ENCODE measurements at places on chromosomes 16 and 17. TPM values are rescaled to one million over a fixed set of nuclear protein-coding genes. Genes with fewer than 3 reads are reported as not detected.

Gene KCNH4
- not detected for total RNA-seq

Gene ORAI3
- 6.6 TPM for total RNA-seq

DNA sequence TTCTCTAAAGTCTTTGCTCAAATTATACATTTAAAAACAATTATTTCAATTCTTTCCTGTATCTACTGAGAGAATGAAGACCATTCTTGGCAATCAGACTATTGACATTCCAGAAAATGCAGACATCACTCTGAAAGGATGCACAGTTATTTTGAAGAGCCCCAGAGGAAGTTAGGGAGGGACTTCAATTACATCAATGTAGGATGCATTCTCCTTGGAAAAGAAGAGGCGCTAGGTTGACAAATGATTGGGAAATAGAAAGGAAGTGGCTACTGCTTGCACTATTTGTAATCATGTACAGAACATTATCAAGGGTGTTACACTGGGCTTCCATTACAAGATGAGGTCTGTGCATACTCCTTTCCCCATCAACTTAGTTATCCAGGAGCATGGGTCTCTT, 74.3 kb downstream of the SSH2 start:
- no peaks in the 10 kb centered on the region for H3K36me3 ChIP-seq
- H3K27me3 ChIP-seq, result no peaks in the 10 kb centered on the region
- H3K4me1 ChIP-seq, result no peaks in the 10 kb centered on the region
- no peak for DNase-seq
- no peak overlapping the region for H3K4me3 ChIP-seq

DNA sequence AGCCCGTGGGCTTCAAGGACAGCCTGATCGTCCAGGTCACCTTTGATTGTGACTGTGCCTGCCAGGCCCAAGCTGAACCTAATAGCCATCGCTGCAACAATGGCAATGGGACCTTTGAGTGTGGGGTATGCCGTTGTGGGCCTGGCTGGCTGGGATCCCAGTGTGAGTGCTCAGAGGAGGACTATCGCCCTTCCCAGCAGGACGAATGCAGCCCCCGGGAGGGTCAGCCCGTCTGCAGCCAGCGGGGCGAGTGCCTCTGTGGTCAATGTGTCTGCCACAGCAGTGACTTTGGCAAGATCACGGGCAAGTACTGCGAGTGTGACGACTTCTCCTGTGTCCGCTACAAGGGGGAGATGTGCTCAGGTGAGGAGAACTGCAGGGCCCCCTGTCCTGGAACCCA, 31.5 kb upstream of the EFCAB13 start:
- H3K27ac ChIP-seq, result no peak overlapping the region
- no peaks in the 10 kb centered on the region for H3K27me3 ChIP-seq
- H3K4me3 ChIP-seq, result no peak overlapping the region
- H3K4me1 ChIP-seq, result no peaks in the 10 kb centered on the region
- DNase-seq, result no peak
- no peaks in the 10 kb centered on the region for H3K36me3 ChIP-seq

GRCh38 chr17:41523225-41523593, 4.5 kb upstream of the KRT15 start:
- no peak for DNase-seq
- no peak overlapping the region for H3K4me3 ChIP-seq
- no peaks in the 10 kb centered on the region for H3K4me1 ChIP-seq
- H3K36me3 ChIP-seq, result no peaks in the 10 kb centered on the region
- no peak overlapping the region for H3K27ac ChIP-seq

GRCh38 chr17:34163123-34163522, 92.0 kb upstream of the CCL2 start:
- H3K4me1 ChIP-seq, result no peaks in the 10 kb centered on the region
- no peaks in the 10 kb centered on the region for H3K36me3 ChIP-seq
- no peak overlapping the region for H3K27ac ChIP-seq
- peaks cover 7% of the 10 kb centered on the region for H3K27me3 ChIP-seq
- H3K4me3 ChIP-seq, result no peak overlapping the region

DNA sequence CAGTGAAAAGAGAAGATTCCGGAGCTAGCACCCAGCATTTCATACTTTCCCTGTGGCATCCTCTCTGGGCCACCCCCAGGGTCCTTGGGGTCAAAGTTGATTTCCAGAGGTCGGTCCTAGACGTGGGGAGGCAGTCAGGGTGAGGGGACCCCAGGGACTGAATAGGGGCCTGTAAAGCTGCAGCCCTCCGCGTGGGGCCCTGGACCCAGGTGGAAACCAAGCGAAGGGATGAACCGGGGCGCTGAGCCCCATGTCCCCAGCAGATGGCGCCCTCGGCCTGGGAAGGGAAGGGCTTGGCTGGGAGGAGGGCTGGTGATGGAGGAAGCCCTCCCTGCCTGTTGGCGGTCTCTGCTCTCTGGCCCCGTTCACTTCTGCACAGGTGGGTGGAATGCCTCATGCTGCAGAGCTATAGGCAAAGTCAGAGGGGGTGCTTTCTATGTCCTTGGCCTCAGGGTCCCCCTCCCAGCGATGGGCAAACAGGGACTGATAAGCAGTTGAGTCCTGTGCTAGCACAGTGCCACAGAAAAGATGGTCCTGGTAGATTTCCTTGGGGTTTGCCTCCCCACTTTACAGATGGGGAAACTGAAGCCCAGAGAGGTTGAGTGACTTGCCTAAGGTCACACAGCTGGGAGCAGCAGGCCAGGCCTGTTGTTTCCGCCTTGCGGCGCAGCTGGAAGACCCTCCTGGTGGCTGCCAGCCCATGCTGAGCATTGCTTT, 163.4 kb upstream of the CIBAR2 start:
- H3K4me1 ChIP-seq, result no peaks in the 10 kb centered on the region
- no peak overlapping the region for H3K27ac ChIP-seq
- peak; percentile 51 for DNase-seq
- no peaks in the 10 kb centered on the region for H3K27me3 ChIP-seq
- no peak overlapping the region for H3K4me3 ChIP-seq
- H3K36me3 ChIP-seq, result no peaks in the 10 kb centered on the region

DNA sequence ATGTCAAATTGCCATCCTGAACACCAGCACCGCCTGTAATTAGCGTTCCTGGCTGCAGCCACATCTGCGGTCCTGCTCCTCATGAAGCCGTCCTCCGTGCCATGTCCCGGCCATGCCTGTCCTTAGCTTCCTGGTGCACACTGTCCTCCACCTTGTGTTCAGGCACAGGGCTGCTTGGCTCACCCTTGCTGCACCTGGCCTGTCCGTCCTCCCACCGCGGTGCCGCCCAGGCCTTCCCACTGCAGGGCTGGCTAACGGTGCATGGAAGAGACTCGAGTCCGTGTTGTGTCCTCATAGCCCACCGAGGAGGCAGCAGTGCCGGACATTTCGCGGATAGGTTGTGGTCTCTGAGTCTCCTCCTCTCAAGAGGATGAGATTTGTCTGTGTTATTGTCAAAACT, 20.4 kb downstream of the DUSP14 start:
- no peak overlapping the region for H3K27ac ChIP-seq
- no peak overlapping the region for H3K4me3 ChIP-seq
- peaks cover 4% of the 10 kb centered on the region for H3K4me1 ChIP-seq
- peaks cover 3% of the 10 kb centered on the region for H3K36me3 ChIP-seq

GRCh38 chr16:53576210-53576609, 73.2 kb upstream of the AKTIP start:
- H3K4me3 ChIP-seq, result no peak overlapping the region
- no peak for DNase-seq
- no peaks in the 10 kb centered on the region for H3K4me1 ChIP-seq
- H3K27me3 ChIP-seq, result no peaks in the 10 kb centered on the region
- H3K36me3 ChIP-seq, result no peaks in the 10 kb centered on the region
- H3K27ac ChIP-seq, result no peak overlapping the region

Gene ADAP2
- total RNA-seq, result 2.1 TPM

Gene IRX5
- not detected for total RNA-seq

- no peak for DNase-seq
- H3K27me3 ChIP-seq, result no peaks in the 10 kb centered on the region
- no peak overlapping the region for H3K27ac ChIP-seq
- H3K4me1 ChIP-seq, result no peaks in the 10 kb centered on the region
Measured at GRCh38 chr16:22220714-22221113, 14.6 kb downstream of the EEF2K start.

DNA sequence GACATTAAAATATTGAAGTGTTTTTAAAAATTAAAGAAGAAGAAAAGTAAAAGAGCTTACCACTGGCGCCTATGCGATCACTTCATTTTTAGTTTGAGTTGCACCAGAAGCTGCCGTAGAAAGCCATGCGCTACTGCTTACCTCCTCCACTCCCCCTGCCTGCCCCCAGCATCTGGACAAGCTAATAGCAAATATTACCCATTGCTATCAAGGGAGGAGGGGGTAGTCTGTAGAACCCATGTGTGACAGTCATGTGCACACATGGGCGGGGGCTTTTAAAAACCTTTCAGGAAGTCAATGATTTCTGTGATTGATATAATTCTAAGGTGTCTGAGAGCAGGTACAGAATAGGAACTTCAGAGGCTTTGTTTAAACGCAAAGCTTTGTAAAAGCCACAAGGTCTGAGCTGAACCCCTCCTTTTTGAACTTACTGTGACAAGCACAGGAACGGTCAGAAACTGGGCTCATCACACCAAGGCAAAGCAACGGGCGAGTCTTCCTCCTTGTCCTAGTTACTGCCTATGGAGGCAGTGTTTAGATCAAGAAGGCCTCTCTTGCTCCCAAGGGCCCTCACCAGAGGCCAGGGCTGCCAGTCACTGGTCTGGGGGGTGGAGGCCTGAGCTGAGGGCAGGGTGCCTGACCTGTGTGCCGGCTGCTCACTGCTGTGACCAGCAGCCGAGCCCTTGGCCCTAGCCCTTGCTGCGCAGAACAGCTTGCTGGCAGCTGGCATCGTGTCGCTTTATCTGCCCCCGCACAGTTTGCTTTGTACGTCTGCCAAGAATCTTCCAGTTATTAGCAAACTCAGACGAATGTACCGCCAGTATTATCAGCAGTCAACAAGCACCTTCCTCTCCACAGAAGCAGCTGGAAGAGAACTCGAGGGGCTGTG, 15.0 kb downstream of the GINS2 start:
- no peak for DNase-seq
- no peaks in the 10 kb centered on the region for H3K4me1 ChIP-seq
- H3K27me3 ChIP-seq, result no peaks in the 10 kb centered on the region
- peaks cover 17% of the 10 kb centered on the region for H3K36me3 ChIP-seq
- no peak overlapping the region for H3K27ac ChIP-seq

GRCh38 chr17:49875685-49876084, 27.8 kb upstream of the TAC4 start:
- H3K4me1 ChIP-seq, result peaks cover 10% of the 10 kb centered on the region
- no peak overlapping the region for H3K27ac ChIP-seq
- H3K36me3 ChIP-seq, result no peaks in the 10 kb centered on the region
- H3K4me3 ChIP-seq, result no peak overlapping the region
- no peak for DNase-seq
- H3K27me3 ChIP-seq, result peaks cover 6% of the 10 kb centered on the region

Data from T-cell (primary cell).